ENCODE measurements at places on chromosomes 4 and X.

- no peak for DNase-seq
Observed at GRCh38 chrX:23888887-23889501, 18.7 kb downstream of the APOO start.

DNA sequence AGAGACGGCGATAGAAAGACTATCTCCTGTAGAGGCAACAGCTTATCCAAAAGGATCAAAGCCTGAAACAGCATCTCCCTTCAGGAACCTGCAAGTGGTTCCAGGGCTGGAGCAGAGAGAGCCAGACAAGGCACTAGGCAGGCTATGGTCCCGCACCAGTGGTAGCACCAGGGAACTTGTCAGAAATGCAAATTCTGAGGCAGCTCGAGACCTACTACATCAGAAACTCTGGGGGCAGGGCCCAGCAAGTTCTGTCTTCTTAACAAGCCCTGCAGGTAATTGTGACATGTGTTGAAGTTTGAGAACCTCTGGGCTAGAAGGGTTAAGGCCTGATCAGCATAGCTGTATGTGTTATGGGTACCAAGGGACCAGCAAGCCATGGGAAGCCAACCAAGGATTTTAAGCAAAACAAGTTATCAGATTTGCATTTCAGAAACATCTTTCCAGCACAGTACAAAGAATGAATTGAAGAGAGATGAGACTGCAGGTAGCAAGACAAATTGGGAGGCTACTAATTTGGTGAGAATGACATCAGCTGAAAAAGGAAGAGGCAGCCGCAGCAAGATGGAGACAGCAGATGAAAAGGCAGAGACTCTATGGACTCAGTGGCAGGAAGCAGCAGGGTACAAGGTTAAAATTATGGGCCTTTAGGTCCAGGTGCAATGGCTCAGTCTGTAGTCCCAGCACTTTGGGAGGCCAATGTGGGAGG is 139.7 kb downstream of the TSPAN5 start:
- DNase-seq, result no peak

- no peak for DNase-seq
Observed at GRCh38 chr4:84647312-84647884, 64.5 kb downstream of the CDS1 start.

DNA sequence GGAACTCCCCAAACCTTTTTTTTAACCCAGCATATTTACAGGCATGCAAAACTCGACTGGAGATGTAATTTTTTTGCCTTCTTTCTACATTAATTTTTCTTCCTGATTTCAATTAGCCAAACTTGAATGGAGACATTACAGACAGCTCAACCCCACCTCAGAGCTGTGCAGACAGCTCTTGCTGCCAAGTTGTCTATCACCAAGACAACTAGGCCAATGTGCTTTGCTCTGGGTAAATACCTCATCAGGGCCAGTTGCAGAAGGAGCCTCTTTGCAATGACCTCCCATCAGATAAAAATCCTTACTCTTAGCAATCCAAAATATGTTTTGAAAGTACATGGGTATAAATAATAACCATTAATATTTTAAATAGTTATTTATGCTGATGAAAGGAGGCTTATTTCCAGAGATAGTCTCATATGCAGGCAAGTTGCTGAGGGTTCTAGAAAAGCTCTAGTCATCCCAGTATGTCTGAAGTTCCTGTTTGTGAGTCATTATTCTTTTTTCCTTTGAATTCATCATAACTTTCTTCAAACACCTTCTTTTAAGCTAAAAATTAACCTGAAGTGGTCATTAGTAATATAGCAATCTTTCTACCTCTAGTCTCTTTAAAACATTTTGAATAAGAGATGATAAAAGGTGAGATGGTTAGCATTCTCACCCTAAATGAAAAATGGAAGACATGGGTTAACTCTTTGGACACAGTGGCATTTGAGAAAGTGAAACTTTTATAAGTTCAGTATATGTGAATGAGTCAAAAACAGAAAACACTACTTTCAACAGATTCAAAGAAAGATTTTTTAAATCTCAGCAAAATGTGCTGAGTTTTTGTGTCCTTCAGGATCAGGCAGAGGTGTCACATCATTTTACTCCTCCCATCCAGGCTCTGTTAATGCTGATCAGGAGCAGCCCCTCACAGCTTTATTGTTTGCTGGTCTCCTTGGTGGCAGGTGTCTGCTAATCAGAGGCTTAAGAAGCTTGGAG is 475.5 kb upstream of the FGF16 start:
- DNase-seq, result no peak
